ENCODE measurements at places on chromosomes 6 and 20. TPM values are rescaled to one million over a fixed set of nuclear protein-coding genes. Genes with fewer than 3 reads are reported as not detected.

- no peak for DNase-seq
Measured at GRCh38 chr20:32135983-32136515, 26.5 kb downstream of the TM9SF4 start.

DNA sequence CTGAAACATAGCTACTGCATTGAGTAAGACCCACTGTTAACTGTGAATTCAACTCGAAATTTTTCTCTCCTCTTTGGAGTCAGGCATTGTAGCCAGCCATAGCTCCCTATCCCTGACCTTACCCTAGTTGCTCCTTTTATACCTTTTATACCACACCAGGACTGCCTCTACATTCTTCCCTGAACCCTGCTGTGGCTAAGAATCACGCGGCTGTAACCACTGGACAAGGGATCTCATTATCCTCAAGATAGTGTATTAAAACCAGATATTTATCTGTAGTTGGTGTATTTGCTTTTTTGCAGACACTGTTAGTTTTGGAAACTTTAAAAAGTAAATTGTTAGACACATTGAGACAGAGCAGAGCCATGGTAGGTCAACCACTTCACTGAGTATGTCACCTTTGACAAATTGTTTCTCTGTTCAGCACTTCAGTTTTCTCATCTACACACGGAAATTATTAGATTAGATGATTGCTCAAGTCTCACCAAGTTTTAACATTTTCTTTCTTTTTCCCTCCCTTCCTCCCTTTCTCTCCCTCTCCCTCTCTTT, 171.9 kb upstream of the PRND start:
- no peak for DNase-seq

- DNase-seq, result no peak
Measured at GRCh38 chr6:22830463-22830862, 261.1 kb downstream of the HDGFL1 start.

DNA sequence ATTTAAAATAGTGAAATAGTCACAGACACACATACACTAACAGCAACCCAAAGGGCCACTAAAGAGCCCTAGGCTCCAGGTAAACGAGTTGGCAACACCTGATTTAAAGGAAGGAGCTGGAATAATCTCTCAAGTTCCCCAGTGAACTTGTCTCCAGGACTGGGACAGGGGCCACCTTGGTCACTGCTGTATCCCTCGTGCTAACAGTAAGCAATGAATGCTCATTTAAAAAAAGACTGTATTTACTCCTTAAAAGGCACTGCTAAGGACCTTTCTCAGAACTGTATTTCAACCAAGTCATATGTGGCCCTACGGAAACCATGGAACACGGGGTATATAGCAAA, 1.3 kb downstream of the DIDO1 start:
- DNase-seq, result no peak

- DNase-seq, result peak; percentile 66
Measured at GRCh38 chr6:157669747-157670216, 153.3 kb upstream of the SNX9 start.

DNA sequence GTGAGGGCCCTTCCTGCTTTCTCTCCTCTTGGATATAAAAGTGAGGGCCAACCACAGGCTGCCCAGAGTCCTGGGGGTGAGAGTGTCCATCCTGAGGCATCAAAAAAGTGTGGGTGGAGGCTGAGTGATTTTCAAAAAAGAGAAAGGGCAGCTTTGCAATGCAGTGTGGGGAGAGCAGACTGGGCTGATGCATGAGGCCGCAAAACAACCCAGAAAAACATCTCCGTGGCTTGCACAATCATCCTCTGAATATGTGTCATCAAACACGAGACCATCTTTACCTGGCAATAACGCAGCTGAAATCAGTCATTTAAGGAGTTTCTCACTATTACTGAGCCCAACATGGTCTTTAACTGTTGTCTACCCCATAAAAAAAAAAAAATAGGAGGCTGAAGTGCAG, 191.2 kb upstream of the SOX4 start:
- DNase-seq, result peak; percentile 57

GRCh38 chr6:136782021-136782770, 10.1 kb downstream of the MAP3K5 start:
- DNase-seq, result peak; percentile 59

DNA sequence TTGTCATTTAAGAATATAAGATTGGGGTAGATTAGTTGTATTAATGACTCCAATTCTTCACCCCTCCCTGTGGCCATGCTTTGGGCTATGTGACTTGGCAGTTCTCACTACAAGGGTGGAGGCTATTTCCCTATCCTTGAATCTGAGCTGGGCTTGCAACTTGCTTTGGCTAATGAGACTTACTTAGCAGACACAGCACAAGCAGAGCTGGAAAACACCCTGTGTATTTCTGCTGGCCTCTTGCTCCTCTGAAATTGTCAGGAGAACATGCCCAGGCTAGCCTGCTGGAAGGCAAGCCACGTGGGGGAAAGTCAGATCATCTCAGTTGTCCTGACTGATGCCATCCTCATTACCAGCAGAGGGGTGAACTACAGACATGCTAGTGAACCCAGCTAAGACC, 126.5 kb upstream of the HDGFL1 start:
- DNase-seq, result no peak

- DNase-seq, result peak; percentile 42
Measured at GRCh38 chr20:58447511-58448391, 58.7 kb downstream of the VAPB start.

DNA sequence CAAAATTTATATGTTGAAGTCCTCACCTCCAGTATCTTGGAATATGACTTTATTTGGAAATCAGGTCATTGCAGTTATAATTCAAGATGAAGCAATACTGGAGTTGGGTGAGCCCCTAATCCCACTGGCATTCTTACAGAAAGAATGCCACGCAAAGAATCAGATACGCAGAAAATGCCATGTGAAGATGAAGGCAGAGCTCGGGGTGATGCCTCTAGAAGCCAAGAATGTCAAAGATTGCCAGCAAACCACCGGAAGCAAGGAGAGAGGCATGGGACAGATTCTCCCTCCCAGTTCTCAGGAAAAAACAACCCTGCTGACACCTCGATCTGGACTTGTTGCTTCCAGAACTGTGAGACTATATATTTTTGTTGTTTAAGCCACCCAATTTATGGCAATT, 273.4 kb upstream of the CITED2 start:
- no peak for DNase-seq

- no peak for DNase-seq
Measured at GRCh38 chr20:37042986-37043972, 52.5 kb downstream of the RBL1 start.

DNA sequence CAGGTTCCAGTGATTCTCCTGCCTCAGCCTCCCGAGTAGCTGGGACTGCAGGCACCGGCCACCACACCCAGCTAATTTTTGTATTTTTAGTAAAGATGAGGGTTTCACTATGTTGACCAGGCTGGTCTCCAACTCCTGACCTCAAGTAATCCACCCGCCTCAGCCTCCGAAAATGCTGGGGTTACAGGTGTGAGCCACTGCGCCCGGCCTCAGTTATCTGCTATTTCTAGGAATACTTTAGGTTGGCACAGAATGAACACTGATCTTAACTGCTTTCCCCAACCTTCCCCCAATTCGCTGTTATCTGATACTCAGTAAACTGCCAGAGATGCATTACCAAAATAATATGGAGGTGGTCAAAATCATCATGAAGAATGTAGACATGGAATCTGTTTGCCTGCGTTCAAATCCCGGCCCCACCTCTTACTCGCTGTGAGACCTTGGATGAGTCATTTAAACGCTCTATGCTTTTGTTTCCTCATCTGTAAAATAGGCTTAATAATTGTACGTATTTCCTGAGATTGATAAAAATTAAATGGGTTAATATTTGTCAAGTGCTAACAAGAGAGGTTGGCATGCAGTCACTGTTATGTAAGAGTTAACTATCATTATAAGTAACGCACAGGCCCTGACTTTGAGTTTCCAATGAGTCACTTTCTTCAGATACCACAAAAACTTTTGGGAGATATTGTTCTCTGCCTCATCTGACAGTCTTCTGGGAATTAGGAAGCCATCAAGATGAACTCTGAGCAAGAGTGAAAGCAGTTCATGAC, 44.5 kb upstream of the NCOA3 start:
- peak; percentile 70 for DNase-seq

GRCh38 chr6:110960014-110960390, 1.5 kb downstream of the GTF3C6 start:
- no peak for DNase-seq

- no peak for DNase-seq
Measured at GRCh38 chr6:33049323-33050013, 24.0 kb downstream of the HLA-DPA1 start.

DNA sequence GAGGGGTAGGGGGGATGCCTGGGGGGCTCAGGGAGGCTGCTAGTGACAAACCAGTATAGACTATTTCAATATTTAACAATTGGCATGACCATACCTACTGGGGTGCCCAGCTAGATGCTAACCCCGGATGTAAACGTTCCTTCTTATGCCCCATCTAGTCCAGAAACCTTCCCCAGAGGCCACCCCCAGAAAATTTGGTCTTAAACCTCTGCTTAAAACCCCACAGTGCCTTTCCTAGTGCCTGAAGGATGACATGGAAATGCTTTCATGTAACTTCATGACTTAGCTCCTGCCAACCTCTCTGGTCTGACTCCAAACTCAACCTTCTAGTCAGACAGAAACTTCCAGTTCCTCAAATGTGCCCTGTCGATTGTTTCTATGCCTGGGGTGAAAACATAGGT, 52.0 kb downstream of the JPH2 start:
- DNase-seq, result no peak

DNA sequence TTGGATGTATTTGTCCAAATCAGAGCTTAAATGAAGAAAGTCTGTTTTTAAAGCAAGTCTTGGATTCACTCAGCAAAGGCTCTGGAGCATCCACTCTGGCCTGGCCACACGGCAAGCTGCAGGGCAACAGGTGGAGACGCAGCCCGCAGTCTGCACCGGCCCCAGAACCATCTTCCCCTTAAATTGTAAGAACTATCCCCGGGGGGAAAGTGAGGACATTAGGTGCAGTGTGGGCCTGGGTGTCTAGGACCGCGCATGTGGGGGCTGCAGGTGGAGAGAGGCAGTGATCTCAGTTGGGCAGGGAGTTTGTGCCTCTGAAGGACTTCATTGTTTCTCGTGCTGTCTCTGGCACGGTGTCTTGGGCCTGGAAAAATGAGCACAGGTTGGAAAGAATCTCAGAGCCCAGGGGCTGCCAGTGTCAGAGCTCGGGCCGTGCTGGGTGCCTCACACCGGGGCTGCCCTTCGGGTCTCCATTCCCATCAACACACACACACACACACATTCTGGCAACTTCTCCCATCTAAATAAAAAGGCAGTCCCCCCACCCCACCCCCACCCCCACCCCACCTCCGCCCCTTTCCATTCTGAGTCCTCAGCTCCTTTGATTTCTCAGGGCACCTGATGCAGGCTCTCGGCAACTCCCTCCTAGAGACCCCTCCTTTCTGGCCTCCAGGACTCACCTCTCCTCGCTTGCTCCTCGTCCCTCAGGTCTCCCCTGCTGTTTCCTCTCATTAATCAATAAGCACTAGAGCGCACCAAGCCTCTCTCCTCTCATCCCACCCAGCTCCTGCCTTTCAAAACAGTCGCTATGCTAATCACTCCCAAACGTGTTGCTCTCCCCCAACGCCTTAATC, 48.4 kb downstream of the FOXF2 start:
- no peak for DNase-seq

DNA sequence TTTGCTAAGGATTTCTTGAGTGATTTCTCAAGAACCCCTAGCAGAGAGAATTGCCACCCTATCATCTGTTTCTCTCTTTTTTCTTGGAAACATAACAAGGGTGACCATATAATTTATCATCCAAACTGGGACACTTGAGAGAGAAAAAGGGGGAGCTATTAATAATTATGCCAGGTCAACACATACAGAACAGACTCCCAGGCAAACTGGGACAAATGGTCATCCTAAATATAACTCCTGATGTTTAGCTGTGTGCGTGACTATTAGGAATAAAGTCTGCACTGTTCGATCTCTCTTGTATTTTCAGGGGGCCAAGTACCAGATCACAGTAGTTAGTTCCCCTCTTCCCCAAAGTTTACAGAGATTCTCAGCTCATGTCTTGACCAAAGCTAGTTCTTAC, 11.7 kb upstream of the HS3ST5 start:
- no peak for DNase-seq

DNA sequence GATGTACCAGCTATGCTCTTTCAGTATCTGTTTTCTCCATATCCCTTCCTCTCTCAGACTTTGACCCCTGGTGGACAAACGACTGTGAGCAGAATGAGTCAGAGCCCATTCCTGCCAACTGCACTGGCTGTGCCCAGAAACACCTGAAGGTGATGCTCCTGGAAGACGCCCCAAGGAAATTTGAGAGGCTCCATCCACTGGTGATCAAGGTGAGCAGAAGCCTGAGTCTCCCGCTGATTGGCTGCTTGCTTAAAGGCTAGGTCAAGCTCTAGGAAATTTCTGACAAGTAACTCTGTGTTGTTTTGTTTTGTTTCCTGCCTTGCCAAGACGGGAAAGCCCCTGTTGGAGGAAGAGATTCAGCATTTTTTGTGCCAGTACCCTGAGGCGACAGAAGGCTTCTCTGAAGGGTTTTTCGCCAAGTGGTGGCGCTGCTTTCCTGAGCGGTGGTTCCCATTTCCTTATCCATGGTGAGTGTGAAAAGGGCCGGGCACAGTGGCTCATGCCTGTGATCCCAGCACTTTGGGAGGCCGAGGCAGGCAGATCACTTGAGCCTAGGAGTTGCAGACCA, 28.6 kb downstream of the C6orf89 start:
- DNase-seq, result peak; percentile 56

DNA sequence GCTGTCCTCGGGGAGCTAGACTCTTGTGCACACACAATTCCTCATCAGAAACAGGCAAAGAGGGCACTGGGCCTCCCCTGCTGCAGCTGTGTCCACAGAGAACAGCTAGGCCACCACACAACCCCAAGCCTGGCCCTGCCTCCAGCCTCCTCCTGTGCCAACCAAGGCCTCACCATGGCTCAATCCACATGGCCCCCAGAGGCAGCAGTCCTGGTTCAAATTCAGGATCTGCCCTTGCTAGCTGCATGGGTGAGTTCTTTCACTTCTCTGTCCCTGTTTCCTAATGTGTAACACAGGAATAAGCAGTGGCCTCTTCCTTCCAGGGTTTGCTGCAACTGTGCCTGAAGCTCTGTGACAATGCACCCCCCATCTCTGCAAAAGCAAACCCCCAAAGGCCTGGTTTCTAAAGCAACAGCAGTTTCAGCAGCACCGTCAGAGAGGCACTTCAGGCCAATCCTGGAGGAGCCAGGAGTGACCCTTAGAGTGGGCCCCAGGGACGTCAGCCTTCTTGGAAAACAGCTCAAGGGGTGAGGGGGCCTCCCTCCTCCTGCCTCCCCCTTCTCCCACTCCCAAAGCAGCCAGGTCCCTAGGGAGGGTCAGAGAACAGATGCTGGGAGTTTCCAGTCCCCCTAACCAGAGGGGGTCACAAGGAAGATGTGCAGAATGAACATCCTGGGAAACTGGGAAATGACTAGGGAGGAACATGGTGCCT, 2.2 kb downstream of the ADISSP start:
- DNase-seq, result no peak

The RHAG gene
- total RNA-seq, result 0.05 TPM

The XRN2 gene
- total RNA-seq, result 118 TPM

The MAS1 gene
- not detected for total RNA-seq

The RAET1G gene
- total RNA-seq, result 1.6 TPM

The CLVS2 gene
- not detected for total RNA-seq

The MTRF1L gene
- total RNA-seq, result 21.5 TPM

The SALL4 gene
- total RNA-seq, result not detected

The TFAP2C gene
- 11.7 TPM for total RNA-seq

The CLIC5 gene
- not detected for total RNA-seq

The COL12A1 gene
- total RNA-seq, result 9.7 TPM

The SMIM8 gene
- 5.6 TPM for total RNA-seq

The KIF6 gene
- total RNA-seq, result 2.9 TPM

The MYCT1 gene
- total RNA-seq, result 1.8 TPM

The PNISR gene
- 28.6 TPM for total RNA-seq
